ENCODE measurements at places on chromosomes 11 and 22.
A peak's percentile ranks its signal among the peaks of the same experiment; 100 is the strongest.

DNA sequence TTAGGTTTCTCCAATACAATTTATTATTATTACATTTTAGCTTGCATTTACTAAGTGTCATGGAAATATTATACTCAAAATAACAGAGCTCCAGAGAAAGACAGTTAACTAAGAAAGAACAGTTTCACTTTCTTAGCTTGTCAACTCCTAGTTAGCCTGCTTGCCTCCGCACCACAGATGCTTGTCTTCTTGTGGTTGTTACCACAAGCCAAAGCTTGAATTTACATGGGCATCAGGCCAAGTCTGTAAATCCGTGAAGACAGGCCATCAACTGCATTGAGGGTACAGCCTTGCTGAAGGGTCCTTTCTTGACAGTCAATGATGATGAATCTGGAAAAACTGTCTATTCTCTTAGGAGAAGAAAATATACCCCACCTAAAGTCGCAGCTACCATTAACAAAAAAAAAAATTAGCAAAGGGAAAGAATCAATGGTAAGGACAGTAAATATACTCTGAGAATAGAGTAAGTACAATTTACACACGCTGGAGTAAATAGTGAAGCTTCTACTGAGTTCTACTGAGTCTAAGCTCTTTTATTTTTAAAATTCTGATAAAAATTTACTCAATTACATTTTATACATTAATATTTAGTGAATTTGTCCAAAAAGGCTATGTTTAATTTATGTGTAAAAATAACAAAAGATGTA, 15.6 kb upstream of the DENND5A start:
- DNase-seq = peak; percentile 57

DNA sequence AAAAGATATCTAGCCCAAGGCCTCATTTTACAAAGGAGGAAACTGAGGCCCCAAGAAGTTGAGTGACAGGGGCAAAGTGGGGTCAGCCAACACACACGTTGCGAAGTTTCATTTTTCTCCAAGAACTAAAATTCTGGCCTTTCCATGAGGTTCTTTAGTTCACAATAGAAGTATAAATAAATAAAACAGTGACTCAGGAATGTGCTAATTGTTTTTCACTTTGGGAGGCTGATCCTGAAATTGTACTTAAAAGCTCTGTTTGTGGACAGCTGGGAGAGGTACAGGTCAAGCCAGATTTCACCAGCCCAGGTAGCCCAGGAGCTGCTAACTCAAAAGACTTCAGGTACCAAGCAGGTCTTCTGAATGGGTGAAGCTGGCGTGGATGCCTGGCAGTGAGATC, 105.2 kb downstream of the TRAF6 start:
- no peak for DNase-seq

DNA sequence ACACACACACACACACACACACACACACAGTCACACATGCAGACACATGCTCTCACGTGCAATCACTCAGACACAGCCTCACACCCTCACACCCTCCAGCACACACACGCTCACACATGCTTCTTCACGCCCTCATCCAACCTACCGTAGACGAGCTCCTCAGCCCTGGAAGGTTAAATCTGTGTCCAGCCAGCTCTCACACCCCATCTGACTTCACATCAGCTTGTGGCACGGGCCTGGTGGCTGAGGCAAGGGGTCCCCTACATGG, 1.3 kb upstream of the SCUBE1 start:
- no peak for DNase-seq

GRCh38 chr11:35116762-35117640, 22.0 kb upstream of the CD44 start:
- no peak for DNase-seq

All from activated CD4-positive, alpha-beta T cell treated with anti-CD3 and anti-CD28 coated beads for 4 hours (primary cell).